Iris pigment epithelial cell (primary cell): ENCODE measurements at places on chromosomes 3 and 15.

GRCh38 chr3:20576228-20576627 lies 390.2 kb upstream of the SGO1 start:
- DNase-seq = no peak

DNA sequence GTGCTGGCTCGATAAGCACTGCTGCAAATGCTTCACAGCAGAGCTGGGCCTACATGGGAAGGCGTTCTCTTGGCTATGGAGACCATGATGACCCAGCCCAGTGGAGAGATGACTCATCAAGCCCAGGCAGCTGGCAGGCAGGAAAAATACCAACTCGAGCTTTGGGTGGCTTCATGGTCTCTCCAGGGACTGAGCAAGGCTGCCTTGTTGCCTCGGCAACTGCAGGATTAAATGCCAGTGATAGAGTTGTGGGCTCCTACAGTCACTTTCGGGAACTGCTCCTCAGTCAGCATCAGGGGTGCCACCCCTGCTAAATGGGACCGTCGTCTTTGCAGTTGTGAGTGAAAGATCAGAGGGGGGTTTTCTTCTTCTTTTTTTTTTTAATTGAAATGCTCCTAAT lies 54.6 kb upstream of the MYZAP start:
- peak; percentile 51 for DNase-seq

DNA sequence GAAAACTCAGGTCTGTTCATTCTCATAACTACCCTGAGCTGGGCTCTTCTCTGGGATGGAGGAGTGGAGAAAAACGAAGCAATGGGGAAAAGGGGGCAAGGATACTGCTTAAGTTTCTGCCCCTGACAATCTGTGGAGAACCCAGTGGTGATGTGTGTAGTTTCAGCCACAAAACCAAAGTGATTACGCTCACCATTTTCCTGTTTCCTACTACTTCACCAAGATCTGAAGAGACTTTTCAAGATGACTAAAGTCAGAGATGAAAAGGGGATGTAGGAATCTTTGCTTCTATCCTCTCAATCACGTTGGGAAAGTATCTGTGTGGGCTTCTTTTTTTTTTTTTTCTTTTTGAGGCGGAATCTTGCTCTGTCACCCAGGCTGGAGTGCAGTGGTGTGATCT lies 8.3 kb upstream of the UBE2E1 start:
- DNase-seq = no peak

- no peak for DNase-seq
These were observed 317.4 kb downstream of the DIPK2A start for GRCh38 chr3:144289057-144289456.

GRCh38 chr3:111541911-111542483 lies at the start of gene CD96:
Gene CD96, plus strand, starts transcription at chr3:111542197. Its CDS starts 52 bp downstream, at chr3:111542249.
- DNase-seq = peak; percentile 74

- peak; percentile 93 for DNase-seq
These were observed at the start of gene WDR73 for GRCh38 chr15:84653910-84654688. Gene WDR73, minus strand, starts transcription at chr15:84654283. Its CDS starts 9 bp downstream, at chr15:84654274.

DNA sequence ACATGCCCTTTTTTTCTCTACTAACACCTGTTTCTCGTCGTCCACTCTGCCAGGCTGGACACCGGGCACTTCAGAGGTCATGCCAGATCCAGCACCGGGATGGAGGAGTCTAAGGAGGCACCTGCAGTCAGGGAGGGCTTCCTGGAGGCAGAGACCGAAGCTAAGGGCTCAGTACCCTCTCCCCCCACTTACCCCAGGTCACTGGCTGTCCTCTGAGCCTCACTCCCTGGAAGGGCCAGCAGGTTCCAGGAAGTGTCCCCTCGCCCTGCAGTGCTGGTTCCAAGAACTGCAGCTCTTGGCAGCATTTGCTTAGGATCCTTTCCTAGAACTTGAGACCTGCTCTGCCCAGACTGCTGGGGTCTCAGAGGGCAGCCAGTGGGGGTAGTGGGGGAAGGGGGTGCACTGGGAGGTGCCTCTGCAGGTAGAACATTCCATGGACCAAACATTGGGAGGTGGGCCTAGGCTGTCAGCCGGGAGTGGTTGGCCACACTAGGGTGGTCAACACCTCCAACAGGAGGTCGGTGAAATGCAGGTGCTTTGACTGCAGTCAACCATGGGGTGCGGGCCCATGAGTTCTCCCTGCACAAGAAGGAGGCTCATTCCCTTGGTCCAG lies 11.3 kb downstream of the CISH start:
- DNase-seq = no peak

DNA sequence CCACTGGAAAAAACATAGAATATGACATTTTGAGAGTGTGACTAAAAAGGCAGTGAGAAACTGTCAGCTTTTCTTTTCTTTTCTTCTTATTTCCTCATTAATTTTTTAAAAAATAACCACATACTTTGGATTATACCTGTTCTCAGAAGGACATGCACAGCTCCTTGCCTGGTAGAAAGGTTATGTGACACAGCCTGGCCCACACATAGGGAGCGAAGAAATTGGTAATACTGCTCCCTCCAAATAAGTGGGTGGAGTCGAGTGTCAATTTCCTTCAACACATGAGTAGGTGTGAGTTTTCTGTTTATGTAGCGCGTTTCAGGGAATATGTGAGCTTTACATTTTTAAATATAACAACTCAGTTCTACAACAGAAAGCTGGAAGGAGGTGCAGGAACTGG lies 28.9 kb upstream of the RAD18 start:
- no peak for DNase-seq

- DNase-seq = no peak
These were observed 23.6 kb upstream of the C3orf22 start for GRCh38 chr3:126582311-126582710.

DNA sequence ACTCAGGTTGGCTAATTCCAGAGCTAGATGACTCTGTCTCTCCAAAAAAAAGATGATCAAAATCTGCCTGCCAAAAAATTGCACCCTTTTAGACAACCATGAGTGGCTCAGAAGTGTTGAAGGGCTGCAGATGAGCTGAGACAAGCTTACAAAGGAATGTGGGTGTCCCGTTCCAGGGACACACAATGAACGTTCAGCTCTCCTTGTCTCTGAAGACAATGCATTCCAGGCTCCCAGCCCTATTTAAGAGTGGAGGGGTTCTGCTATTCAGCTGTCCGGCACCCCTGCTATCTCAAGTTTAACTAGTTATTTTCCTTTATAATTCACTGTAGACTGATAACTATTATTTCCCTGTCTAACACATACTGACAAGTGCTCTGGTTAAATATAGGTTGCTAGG lies 355.1 kb upstream of the WNT5A start:
- DNase-seq = no peak

GRCh38 chr3:188345223-188345622 lies 191.3 kb downstream of the LPP start:
- DNase-seq = peak; percentile 91

DNA sequence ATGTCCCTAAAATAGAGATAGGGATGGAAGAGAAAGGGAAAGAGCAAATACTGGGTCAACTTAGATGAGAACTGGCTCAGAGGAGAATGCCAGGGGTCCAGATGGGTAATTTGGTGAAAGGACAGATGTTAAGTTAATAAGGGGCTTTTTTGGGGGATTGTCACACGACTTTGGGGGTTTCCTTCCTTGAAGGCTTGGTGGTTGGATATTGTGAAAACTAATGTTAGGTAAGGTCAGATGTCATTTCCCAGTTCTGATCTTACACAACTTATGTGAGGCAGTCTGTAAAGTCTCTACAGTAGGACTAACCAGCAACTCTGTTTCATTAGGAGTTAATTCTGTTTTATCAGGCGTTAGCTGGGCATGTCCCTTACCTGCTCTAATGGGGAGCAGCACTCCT lies 231.1 kb downstream of the NR2F2 start:
- no peak for DNase-seq
